Inflammatory macrophage treated with lipopolysaccharide for 4 hours (primary cell): ENCODE measurements at places on chromosomes 11 and 22.

GRCh38 chr11:68011051-68011943 is 1.2 kb downstream of the ALDH3B1 start:
- no peak for DNase-seq

DNA sequence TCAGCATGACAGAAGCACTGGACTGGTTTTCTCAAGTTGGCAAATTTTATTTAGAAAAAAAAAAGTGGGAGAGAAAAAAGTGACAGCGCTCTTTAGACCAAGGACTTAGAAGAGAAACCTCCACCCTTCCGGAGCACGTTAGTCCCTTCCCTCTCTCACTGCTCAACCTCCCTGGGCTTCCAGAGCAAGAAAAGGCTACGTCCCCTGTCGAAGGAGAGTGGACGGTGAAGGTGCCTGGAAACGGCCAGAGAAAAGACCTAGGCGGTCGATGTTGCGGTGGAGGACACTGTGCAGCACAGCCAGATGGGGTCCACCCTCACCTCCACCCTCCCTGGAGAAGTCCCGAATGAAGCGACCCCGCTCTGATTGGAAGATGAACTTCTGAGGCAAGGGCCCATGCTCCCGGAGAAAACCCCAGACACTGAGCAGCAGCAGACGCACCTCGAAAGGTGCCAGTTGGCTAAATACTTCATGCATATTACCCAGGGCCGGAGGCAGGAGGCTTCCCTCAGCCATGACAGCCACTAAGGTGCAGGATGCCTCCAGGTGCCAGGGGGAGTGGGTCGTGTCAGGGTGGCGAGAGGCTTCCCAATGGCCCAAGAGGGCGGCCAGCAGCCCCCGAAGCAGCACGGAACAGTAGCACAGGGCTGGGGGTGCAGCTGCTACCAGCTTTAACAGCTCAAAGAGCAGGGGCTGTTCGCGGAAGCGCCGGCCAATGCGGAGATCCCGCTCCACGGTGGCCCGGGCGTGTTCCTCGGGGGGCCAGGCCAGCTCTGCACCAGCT is 604 bp upstream of the GANAB start:
- DNase-seq, result no peak

GRCh38 chr22:42926104-42926503 is 69.0 kb upstream of the ARFGAP3 start:
- DNase-seq, result no peak

DNA sequence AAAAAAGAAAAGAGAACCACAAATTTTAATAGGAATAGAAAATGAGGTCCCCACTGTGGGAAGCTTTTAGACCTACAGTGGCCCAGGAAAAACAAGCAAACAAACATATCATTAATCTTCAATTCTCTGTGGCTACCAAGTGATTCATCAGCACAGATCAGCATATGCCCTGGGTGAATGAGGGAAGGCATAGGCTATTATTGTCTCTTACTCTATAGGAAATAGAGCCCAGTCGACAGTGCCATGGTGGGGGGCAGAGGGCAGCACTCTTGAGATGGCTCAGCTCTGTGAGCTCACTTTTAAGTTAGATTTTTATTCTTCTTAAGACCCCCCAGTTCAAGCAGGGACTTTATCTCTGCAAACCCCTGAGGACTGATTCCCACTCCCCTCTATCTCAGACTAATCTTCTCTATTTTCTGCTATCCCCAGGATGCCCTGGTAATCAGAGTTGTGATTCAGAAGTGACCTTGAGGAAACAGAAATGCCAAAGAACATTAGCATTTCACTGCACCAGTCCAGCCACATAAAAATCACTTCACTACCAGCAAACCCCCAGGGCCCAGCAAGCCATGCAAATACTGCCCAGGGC is 9.5 kb upstream of the FEZ1 start:
- no peak for DNase-seq

DNA sequence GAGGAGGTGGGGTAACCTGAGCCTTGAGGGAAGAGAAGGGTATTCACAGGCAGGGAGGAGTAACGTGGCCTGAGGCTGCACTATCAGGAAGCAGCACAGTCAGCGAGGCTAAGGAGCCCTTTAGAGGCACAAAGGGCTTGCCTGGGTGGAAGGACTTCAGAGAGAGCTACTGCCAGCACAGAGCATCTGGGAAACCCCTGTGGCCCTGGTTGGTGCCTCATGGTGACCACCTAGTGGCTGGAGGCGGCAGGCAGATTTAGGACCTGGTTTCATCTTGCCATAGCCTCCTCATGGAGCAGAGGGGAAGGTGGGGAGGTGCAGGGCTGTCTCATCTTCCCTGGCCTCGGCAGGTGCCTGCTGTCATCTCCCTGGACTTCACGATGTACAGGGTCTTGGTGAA is 64.5 kb downstream of the MPPED1 start:
- DNase-seq, result no peak

DNA sequence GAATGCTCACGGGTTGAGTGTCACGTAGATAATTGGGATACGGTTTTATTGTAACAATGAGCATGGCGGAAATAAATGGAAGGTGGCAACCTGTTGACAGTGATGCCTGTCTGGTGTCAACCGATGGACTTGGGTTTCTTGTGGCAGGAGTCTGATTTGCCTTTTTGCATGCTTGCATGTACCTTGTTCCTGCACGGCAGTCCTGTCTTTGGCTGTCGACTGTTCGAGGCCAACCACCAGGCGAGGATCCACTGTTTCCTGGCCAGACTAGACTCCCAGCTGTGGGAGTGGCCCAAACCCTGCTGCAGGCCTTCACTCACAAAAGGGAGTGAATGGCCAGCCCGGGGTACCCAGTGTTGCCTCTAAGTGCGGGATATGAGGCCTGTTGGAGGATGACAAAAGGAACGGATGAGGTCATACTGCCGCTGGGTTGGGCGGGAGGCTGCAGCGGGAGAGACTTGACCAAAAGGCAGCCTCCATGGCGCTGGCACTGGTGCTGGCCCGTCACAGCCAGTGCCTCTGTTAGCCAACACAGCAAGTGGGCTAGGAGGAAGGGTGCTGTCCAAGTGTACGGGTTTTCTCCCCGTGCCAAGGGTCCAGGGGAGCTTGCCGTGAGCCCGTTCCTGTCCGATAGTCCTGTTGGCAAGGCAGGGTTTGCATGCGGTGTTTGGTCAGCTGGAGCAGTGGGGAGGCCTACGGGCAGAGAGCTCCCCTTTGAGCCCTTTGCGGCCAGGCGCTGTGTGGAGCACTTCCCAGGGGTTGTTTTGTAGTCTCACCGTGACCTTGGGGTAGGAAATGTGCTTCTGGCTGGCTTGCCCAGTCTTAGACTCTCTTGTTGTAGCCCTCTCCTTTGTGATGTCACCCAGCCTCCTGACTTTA is 974 bp downstream of the DGCR8 start:
- DNase-seq, result peak; percentile 5

- no peak for DNase-seq
These were observed 10.0 kb upstream of the TRIM29 start for GRCh38 chr11:120147950-120148270.

DNA sequence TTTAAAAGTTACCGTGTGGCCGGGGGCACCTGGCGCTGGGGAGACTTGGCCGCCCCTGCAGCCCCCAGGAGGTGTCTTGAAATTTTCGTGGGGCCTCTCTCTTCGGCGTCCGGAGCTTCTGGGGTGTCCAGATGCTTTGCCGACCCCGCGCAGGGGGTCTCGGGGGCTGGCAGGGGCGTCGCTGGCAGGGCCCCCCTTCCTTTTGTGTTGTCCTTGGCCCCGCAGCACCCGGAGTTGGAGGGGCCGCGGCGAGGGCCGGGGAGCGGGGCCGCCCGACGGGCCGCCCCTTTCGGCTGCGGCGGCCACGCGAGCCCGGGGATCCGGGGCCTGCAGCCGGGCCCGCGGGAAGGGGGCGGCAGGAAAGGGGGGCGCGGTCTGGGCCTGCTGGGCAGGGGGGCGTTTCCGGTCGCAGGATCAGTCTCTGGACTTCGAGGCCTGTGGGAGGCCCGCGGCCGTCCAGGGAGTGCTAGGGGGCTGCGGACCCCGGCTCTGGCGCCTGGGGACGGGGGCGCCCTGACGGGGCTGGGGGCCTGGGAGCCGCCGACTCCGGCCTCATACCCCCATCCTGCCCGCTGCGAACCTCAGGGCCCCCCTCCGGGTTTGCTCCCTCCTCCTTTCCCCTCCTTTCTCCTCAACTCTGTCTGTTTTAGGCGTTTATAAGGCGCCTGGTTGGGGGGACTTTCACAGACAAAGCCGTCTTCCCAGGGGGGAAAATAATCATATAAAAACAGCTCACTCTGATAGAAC is 869 bp downstream of the ZC3H7B start:
- DNase-seq, result no peak

GRCh38 chr11:61860054-61860903 is 31.1 kb downstream of the FADS3 start:
- DNase-seq, result no peak

DNA sequence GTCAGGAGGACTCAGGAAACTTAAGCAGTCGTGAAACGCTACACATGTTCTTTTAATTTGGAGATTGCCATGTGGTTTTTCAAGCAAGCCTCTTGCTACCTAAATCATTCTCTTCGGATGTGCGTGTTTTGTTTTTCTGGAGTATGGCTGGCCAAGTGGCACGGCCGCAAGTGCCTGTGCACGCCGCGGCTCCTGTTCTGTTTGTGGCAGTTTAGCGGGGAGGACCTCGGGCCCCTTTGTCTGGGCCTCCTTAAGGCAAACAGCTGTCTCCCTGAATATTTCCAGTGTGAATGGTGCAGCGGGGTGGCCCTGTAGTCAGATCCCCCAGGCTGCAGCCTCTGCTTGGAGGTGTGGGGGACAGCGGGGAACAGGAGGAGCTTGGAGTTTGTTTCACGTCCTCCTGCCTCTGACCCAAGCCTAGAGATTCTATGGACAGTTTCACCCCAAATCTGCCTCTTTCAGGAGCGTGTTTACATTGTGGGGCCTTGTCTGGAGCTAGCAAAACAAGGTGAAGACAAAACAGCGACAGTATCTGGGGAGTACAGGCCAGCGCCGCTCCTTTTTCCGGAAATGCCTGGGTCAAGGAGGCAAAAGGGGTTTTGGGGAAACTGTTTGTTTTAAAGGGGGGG is 1.3 kb downstream of the LRP5 start:
- no peak for DNase-seq

- no peak for DNase-seq
These were observed at the start of gene EPS8L2 for GRCh38 chr11:705646-706438. EPS8L2 (plus strand) TSS chr11:706231; CDS start chr11:709408, 3,177 bp downstream.

GRCh38 chr11:88619656-88620385 is 282.3 kb upstream of the CTSC start:
- DNase-seq, result no peak

DNA sequence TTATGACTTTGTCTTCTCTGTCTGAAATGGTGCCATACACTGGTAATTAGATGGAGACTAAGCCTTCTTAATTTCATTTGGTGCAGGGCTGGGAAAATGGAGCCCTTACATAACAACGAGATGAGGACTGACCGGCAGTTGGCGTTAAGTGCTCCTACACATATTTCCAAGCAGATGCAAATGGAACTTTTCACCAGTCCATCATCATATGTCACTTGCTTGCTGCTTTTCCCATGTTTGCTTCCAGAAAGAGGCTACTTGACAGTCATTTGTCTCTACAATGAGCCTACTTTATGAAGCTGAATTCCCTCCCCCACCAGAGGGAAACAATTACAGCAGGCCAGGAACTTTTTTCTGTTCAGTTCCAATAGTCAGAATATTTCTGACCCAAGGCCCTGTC is 32.6 kb downstream of the SVIP start:
- no peak for DNase-seq
